ENCODE measurements at places on chromosomes 4 and X.

GRCh38 chr4:151004222-151004621 is 10.9 kb downstream of the LRBA start:
- no peak for DNase-seq

GRCh38 chr4:108588878-108589277 is 31.5 kb upstream of the RPL34 start:
- no peak for DNase-seq

DNA sequence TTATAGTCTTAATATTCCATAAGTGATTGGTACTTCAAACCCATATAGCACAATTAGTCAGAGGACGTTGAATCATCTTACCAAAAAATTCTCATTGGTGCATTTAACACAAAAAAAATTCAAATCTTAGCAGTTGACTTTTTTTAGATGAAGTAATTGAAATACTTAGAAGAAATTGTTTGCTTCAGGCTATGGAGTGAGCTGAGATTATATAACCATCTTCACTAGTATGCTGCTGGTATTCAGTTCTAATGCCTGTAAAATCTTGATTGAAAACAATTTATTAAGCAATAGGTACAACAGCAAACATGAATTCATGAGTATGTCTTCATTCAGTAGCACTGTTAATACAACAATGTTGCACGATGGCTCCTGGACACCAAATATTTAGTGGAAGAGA is 250.0 kb downstream of the GPM6A start:
- no peak for DNase-seq

DNA sequence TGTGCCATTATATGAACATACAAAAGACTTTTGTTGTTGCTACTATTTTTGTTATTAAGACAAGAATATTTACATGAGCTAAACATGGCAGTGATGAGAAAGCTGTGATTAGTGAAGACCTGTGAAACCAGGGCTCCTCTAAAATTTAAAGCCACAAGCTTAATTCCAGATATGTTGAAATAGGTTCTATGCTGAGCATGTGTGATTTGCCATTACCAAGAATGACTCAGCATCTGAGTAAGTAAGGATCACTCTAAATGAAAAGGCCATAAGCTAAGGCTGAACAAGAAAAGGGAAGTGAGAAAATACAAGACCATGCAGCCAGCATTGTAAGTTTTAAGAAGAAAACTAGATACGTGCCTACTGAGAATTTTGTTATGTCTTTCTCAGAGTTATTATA is 75.9 kb upstream of the CAMK2D start:
- no peak for DNase-seq

GRCh38 chr4:20696815-20697214 is 3.4 kb upstream of the PACRGL start:
- DNase-seq: no peak

- DNase-seq: no peak
Observed at GRCh38 chr4:138310498-138310897, 68.3 kb upstream of the SLC7A11 start.

DNA sequence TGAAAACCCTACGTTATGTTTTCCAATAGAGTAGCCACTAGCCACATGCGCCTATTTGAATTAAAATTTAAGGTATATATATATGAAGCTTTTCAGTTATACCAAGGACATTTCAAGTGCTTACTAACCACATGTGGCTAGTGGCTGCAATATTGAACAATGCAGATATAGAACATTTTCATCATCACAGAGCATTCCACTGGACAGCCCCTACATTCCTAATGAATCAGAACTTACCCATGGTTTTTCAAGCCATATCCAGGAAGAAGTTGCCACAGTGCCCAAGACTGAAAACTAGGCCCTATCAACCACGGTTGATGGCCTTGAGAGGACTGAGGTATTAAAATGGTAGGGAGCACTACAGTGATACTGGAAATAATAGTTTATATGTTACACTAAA is 29.7 kb downstream of the NEK1 start:
- no peak for DNase-seq

DNA sequence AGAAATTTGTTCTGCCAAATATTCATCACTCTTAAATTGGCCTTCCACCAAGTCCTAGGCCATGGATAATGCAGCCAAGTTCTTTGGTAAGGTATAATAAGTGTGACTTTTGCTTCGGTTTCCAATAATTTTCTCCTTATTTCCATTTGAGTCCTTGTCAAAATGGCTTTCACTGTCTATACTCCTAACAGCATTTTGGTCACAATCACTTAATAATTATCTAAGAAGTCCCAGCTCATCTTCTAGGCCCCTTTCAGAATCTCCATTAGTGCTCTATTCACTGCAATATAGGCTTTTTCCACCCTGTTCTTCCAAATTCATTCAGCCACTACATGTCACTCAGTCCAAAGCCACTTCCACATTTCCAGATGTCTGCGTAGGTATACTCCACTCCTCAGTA is 51.0 kb upstream of the SPIN4 start:
- DNase-seq: no peak

DNA sequence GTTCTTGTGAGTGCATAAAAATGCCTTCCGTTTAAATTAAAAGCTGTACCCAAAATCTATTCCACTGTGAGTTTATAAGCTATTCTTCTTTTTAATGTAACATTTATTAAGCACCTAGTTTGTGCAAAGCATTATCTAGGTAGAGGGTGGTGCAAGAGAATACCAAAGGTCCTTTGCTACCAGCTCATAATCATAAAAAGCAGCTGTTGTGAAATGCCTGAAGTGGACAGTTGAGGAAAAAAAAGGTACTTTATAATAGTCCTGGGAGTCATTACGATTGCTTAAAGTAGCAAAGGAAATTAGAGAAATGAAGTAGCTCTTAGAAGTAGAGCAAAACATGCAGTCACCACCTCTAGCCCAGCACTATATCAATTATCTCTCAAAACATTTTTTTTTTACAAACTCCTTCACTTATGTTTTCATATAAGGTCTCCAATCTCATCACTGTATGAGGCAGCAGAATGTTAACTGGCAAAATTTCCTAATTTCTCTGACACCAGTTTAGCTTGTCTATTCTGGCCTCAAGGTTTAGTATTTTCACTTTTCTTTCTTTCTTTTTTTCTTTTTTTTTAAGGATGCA is 2.1 kb downstream of the MBNL3 start:
- no peak for DNase-seq

- DNase-seq: no peak
Observed at GRCh38 chr4:79576429-79576753, 168.4 kb upstream of the GK2 start.

DNA sequence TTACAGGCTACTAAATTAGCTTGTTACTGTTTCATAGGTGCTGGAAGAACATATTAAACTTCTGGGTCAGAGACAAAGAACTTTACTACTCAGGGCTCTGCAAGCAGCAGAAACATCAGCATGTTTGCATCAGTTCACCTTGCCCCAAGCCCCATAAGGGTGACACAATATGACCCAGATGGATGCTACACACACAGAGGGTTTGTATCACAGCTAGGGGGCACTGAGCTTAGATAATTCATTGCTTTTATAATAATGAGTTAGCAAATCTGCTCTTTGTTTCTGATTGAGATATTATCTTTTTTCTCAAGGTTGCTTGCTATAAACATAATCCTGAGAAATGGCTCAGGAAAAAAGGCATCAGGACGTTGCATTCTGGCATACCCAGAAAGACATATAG is 4.8 kb upstream of the SYNPO2 start:
- DNase-seq: no peak

GRCh38 chr4:171629737-171630136 is 183.5 kb upstream of the GALNTL6 start:
- DNase-seq: no peak

DNA sequence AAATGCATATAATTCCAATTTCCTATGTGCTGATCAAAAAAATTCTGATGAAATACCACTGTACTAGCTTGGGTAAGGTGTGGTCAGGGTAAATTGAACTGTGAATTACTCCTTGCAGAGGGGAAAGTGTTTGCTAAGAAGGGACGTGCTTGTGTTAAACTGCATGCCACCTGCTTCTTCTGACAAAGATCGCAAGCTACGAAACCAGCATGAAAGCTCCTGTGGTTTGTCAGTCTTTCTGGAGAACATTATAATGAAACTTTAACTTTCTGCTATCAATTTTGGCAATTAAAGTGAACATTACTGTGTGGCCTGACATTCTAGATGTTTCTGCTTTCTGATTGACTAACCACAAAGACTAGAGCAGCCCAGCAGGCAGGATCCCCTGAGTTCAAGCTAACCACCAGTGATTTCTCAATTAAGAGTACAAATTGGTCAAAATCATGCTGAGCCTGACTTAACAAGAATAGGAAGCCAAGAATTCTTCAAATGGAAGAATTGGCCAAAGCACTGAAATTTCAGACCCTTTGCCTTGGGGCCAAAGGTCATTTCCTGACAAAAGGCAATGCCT is 239.0 kb downstream of the SLITRK2 start:
- no peak for DNase-seq

DNA sequence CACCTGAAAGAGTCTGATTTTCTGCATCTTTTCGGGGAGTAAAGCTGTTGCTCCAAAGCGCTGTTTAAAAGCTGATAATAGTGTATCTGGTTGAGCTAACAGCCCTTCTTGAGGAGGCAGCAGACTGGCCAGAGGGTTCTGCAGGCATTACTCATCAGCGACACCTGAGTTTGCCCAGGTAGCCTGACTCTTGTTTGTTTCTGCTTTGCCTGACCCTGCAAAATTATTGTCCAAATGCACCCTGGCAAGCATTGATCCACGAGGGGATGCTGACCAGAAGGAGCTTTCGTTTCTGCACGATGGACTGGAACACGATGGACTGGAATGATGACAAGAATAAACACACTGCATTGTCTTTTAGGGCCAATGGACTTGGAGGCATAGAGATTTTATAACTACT is 6.2 kb downstream of the CD99 start:
- peak; percentile 49 for DNase-seq

DNA sequence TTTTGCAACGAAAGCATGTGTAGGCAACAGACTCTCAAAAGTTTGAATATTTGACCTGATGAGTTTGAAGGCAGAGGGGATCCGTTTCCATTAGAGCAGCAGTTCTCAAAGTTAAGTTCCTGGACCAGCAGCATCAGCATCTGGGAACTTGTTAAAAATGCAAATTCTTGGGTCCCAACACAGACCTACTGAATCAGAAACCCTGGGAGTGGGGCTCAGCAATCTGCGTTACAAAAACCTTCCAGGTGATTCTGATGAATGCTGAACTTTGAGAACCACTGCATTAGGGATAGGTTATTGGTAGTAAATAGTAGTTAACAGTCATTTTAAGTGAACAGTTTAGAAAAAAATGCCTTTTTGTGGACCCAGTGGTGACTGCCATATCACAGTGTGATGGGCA is 98.8 kb downstream of the PDE5A start:
- DNase-seq: no peak

DNA sequence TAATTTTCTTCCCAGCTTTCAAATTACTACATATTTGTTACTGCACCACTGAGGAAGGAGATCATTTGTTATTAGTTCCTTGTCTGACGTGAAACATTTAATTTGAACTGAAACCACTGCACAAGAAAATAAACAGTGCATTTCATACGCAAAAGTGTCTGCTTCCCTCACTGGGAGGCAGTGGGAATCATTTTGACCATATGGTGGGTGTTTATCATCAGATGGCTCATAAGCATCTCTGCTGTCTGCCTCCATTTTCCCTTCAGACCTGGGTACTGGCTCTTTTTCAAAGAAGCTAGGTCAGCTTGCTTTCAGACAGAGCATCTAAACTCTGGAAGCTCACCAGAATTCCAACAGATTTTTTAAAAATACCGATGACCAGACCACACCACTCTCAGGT is 135.2 kb downstream of the PCDH19 start:
- no peak for DNase-seq

GRCh38 chr4:185467101-185467500 is 4.4 kb downstream of the CCDC110 start:
- DNase-seq: no peak

DNA sequence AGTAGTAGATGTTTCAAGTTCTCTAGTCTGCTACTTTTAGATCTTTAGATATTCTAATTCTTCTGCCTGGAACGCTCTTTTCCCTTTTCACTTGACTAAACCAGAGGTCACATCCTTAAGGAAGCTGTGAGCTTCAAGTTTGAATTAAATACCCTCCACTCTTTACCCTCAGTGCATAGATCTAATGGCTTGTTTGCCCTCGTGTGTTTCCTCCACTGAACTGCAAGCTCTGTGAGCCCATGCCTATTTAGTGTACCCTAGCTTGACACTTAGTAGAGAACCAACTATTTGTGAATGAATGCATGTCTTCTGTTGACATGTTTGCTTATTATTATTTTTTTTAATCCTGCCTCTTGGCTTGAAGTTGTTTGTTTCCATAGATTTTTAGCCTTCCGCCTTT is 138.3 kb downstream of the PDE5A start:
- no peak for DNase-seq

DNA sequence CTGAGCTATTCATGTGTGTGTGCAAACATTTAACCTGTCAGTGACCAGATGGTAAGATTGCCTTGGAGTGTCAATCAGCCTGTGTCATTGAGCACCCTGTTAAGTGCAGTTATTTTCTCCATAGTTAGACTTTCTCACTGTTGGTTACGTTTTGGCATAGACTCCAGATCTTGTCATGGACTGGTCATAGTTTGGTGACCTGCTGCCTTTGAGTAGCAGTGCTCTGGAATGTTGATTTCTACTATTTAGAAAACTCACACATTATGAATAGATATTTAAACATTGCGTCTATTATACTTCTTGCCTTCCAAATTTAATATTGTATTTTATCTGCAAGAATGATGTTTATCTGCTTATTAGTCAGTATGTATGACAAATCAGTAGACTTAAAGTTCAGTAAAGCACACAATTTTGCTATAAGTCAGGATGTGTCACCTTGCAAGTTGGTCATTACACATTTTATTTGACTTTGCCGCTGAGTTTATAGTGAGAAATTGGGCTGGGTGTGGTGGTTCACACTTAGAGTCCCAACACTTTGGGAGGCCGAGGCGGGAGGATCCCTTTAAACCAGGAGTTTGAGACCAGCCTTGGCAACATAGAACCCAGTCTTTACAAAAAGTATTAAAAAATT is 42.4 kb downstream of the KIAA0232 start:
- no peak for DNase-seq

DNA sequence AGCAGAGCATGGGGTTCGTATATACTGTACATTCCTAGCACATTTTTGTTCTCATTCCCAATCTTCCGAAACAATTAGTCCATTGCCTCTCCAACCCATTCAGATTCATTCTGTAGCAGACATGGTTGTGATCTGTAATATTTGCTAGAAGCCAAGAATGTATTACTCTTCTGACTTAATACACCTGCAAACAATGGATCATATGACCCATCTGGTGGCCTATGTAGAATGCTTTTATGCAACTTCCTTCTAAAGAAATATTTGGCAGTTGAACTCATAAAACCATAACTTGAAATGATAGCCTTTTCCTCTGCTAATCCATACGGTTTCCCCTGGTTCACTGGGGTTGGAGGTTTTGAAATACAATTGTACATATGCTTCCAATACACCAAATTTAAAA is 32.8 kb upstream of the SGMS2 start:
- DNase-seq: no peak

Measured in posterior vena cava (tissue), 2 donors.